ENCODE measurements at places on chromosomes 1 and 21.

DNA sequence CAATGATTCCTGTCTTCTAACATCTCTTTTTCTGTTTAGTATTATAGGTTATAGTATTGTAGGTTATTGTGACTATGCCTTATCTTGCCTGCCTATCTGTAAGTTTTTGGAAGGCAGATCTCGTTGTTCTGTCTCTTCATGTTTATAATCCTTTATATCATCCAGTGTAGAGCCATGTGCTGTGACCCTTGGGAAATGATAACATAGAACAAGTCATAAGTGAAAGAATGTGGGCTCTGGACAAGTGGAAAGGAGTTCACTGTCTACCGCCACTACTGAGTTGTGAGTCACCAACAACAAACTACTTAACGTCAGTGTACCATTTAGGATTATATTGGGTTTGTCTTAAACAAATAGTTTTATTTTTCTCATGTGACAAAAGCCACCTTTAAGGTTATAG, 139.3 kb downstream of the LYPLAL1 start:
- no peak for DNase-seq

DNA sequence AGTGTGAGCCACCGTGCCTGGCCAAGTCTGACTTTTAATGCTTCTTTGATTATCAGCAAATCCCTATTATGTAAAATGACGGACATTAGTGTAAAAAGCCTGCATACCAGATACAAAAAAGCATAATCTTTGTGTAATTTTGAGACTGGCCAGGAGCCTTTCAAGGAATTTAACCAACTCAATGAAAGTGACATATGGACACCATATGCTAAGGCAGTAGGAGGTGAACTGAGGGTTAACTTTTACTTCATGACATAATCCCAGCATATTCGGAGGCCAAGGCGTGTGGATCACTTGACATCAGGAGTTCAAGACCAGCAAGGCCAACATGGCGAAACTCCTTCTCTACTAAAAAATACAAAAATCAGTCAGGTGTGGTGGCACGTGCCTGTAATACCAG, 94.6 kb downstream of the EIF4G3 start:
- no peak for DNase-seq

- DNase-seq, result no peak
These were observed 63.9 kb upstream of the CYP2J2 start for GRCh38 chr1:59990470-59990869.

- no peak for DNase-seq
These were observed 22.3 kb downstream of the THEM4 start for GRCh38 chr1:151887028-151887427.

DNA sequence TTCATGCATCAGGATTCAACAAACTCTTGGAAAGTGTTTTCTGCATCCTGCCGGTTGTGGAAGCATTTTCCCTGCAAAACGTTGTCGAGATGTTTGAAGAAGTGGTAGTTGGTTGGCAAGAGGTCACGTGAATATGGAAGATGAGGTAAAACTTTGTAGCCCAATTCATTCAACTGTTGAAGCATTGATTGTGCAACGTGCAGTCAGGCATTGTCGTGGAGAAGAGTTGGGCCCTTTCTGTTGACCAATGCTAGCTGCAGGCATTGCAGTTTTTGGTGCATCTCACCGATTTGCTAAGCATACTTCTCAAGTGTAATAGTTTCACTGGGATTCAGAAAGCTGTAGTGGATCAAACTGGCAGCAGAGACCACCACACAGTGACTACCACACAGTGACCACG, 57.0 kb upstream of the PRDM2 start:
- no peak for DNase-seq

DNA sequence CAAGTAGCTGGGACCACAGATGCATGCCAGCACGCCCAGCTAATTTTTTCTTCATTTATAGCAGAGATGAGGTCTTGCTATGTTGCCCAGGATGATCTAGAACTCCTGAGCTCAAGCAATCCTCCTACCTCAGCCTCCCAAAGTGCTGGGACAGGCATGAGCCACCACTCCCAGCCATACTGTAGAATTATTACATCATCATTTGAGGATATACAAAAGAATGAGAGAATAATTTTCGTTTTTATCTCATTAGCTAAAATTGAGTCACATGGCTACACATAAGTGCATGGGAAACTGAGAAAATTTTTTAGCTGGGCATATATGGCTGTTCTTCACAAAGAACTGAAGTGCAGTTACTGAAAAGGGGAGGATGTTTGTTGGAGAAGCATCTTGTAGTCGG, 21.2 kb downstream of the STXBP3 start:
- no peak for DNase-seq

- peak; percentile 63 for DNase-seq
These were observed 107.1 kb downstream of the SPSB1 start for GRCh38 chr1:9399510-9400424.

DNA sequence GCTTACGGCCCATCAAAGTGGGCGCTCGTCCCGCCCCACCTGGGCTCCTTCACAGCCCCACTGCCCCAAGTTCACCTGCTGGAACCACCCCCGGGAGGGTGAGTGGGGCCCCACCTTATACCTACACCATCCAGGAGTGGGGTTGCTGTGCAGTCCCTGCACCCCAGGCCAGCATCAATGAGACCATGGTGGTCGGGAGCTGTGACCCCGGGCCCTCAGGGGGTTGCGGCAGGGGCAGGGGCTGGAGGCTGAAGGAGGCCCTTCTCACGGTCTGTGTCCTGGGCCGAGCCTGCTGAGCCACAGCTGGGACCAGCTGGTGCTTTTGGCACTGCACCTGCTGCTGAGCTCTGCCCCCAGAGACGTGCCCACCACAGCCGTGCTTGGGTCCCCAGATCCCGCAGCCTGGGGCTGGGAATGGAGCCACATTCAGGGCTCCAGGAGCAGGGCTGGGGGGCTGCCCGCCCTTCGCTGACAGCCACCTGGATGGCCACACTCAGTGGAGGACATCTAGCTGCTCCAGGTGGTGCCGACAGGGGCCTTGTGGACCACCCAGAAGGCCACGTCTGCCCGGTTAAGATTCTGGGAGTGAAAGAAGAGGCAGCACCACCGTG, 17.4 kb downstream of the ACTRT2 start:
- DNase-seq, result no peak

DNA sequence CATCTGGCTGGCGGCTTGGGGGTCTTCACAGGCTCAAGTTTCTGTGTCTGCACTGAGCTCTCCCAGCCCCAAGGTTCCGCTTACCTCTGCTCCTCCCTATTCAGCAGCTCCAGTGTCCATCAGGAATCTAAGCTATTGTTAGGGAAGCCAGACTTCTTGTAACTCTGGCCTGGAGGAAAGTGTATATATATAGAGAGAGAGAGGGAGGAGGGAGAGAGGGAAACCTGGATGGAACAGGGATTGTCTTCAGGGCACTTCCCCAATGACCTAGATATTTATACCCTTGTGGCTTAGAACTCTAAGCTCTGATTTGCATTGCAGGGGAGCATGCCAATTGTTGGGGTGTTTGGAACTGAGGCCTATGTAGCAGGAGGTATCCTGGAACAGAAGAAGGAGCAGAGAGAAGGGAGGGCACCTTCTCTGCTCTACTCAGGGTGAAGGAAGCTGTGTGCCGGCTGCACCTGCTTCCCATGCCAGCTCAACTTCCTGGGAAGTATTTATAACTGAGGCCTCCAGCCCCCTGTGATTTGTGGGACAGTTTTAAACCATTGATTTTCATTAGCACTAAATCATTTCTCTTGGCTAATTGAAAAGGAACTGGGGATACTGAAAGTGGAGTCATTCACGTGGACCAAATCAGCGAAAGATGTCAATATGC, 70.9 kb downstream of the NAV1 start:
- DNase-seq, result no peak

DNA sequence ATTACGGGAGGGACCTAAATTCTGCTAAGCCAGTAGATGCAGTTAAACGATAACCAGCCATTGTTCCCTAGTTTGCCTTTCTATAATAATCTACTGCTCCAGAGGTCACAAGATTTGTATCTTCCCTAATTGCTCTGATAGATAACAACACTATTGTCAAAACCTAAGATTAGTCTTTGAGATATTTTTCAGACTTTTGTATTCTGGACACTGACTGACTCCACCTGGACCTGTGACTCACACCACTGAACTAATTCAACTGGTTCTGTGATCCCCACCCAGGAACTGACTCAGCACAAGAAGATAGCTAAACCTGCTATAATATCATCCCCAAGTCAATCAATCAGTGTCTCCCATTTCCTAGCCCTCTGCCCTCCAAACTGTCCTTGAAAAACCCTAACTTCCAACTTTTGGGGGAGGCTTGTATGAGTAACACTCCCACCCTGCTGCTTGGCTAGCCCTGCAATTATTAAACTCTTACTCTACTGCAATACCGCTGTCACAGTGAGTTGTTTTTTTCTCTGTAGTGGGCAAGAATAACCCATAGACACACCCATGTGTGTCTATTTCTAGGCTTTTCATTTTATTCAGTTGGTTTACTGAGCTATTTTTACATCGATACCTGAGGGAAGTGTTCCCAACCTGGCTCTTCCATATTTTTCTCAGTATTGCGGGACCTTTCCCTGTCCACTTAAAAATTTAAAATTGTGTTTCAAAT, 11.2 kb downstream of the KIFAP3 start:
- no peak for DNase-seq

Measured in retina (tissue), 1 donor.